Activated CD8-positive, alpha-beta memory T cell treated with anti-CD3 and anti-CD28 coated beads for 36 hours (primary cell): ENCODE measurements at places on chromosomes 16 and 17. TPM values are rescaled to one million over a fixed set of nuclear protein-coding genes. Genes with fewer than 3 reads are reported as not detected.

PRR15L gene
- total RNA-seq = not detected

RPRML gene
- not detected for total RNA-seq

COIL gene
- 22.5 TPM for total RNA-seq

MYO1D gene
- total RNA-seq = 12.5 TPM

WFDC1 gene
- total RNA-seq = not detected

KRTAP2-2 gene
- total RNA-seq = not detected

CORO6 gene
- total RNA-seq = 6.2 TPM

CCR7 gene
- total RNA-seq = 120 TPM

KRTAP4-6 gene
- not detected for total RNA-seq

CCDC78 gene
- total RNA-seq = 8.6 TPM

CDRT15L2 gene
- not detected for total RNA-seq

KRT12 gene
- total RNA-seq = not detected

CHMP1A gene
- total RNA-seq = 80.5 TPM

KRT23 gene
- total RNA-seq = not detected

SOX15 gene
- total RNA-seq = 0.25 TPM

KRT39 gene
- not detected for total RNA-seq

ELMO3 gene
- total RNA-seq = 5.5 TPM

KRTAP4-9 gene
- total RNA-seq = not detected

SLC5A11 gene
- total RNA-seq = not detected

SLC38A8 gene
- total RNA-seq = not detected
